ENCODE measurements at places on chromosomes 5 and 9. TPM values are rescaled to one million over a fixed set of nuclear protein-coding genes. Genes with fewer than 3 reads are reported as not detected.

CYFIP2 gene
- 239 TPM for total RNA-seq

- no peak for DNase-seq
- H3K27ac ChIP-seq = no peak overlapping the region
- no peaks in the 10 kb centered on the region for H3K36me3 ChIP-seq
- no peak overlapping the region for H3K4me3 ChIP-seq
Measured at GRCh38 chr9:3857673-3858072, 331.9 kb upstream of the RFX3 start.

GRCh38 chr9:16202221-16202620 lies 649.4 kb downstream of the CCDC171 start:
- no peaks in the 10 kb centered on the region for H3K27me3 ChIP-seq
- no peak for DNase-seq
- H3K36me3 ChIP-seq = no peaks in the 10 kb centered on the region
- no peaks in the 10 kb centered on the region for H3K4me1 ChIP-seq
- no peak overlapping the region for H3K27ac ChIP-seq

DNA sequence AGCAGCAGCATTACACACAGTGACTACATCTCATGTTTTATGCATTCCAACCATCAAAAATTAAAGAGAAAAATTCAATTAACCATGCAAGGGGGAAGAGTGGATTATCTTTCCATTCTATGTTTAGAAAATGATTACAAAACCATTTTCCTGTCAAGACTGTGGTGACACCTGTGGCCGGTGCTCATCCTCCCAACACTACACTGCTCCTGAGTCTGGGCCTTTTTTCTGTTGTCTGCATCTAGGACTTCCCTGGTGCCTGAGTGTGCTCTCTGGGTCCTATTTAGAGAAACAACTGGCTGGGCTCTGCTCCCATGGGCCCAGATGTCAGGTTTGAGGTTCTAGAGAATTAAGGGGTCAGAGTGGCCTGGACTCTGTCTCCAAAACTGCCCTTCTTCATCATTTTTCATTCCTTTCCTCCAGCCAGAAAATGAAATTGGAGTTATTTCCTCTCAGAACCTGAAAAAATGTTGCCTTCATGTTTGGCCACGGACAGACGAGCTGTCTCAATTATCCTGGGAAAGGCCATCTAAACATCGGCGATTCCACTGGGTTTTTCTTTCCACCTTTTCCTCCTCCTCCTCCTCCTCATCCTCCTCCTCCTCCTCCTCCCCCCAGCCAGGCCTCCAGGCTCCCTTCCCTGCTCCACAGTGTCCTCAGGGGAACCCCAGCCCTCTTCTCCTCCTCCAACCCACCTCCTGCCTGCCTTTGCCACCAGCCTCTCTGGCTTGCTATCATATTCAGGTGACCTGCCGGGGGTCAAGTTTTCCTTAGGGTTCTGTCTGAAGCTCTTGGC lies 11.4 kb upstream of the ARSI start:
- no peaks in the 10 kb centered on the region for H3K4me1 ChIP-seq
- no peak for DNase-seq
- no peaks in the 10 kb centered on the region for H3K27me3 ChIP-seq
- no peaks in the 10 kb centered on the region for H3K36me3 ChIP-seq

DNA sequence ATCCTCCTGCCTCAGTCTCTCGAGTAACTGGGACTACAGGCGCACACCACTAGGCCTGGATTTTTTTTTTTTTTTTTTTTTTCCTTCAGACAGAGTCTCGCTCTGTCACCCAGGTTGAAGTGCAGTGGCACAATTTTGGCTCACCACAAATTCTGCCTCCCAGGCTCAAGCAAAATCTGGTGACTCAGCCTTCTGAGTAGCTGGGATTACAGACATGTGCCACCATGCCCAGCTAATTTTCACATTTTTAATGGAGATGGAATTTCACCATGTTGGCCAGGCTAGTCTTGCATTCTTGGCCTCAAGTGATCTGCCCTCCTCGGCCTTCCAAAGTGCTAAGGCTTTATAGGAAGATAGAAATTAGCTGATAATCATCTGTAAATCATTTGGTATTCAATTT lies 43.9 kb downstream of the NSA2 start:
- H3K36me3 ChIP-seq = peaks cover 6% of the 10 kb centered on the region
- H3K27me3 ChIP-seq = no peaks in the 10 kb centered on the region
- DNase-seq = no peak
- H3K27ac ChIP-seq = no peak overlapping the region
- no peaks in the 10 kb centered on the region for H3K4me1 ChIP-seq

GRCh38 chr5:113489299-113489698 lies 1.0 kb upstream of the MCC start:
- no peak for DNase-seq
- peaks cover 17% of the 10 kb centered on the region for H3K4me1 ChIP-seq
- H3K27ac ChIP-seq = no peak overlapping the region
- no peak overlapping the region for H3K4me3 ChIP-seq

DNA sequence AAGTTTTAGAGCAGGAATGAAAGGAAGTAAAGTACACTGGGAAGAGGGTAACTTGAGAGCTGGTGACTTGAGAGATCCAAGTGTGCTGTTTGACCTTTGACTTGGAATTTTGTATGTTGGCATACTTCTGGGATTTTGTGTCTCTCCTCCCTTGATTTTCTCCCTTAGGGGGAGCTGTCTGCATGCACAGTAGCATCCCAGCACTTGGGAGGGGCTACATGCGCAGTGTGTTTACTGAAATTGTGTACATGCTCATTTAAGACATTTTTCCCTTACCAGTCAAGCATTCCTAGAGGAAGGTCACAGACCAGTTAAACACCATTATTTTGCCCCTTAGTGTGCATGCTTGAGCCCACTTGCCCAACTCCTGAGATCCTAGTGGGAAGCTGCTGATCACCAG lies 120.1 kb downstream of the ZNF622 start:
- no peak overlapping the region for H3K4me3 ChIP-seq
- H3K27me3 ChIP-seq = no peaks in the 10 kb centered on the region
- H3K27ac ChIP-seq = no peak overlapping the region

- H3K4me1 ChIP-seq = no peaks in the 10 kb centered on the region
- H3K27ac ChIP-seq = no peak overlapping the region
Measured at GRCh38 chr5:141529002-141529401, 40.1 kb downstream of the PCDHGC5 start.

DNA sequence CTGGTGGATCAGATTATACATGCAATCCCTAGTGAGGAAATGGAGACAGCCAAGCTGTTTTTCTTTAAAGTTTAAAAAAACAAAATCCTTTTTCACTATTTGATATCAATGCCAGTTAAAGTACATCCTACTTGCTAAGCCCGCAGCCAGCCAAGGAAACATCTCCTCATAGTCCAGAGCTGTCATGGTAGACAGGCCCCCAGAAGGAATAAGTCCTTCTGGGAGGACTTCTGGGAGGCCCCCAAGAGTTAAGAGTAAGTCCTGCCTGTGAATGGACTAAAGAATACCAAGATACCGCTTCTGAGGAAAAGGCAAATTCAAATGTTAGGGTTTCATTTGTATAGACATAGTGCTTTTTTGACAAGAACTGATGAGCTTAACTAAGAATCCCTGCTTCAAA lies 38.3 kb downstream of the MOCS2 start:
- no peak overlapping the region for H3K27ac ChIP-seq
- H3K27me3 ChIP-seq = no peaks in the 10 kb centered on the region
- no peaks in the 10 kb centered on the region for H3K4me1 ChIP-seq
- H3K36me3 ChIP-seq = no peaks in the 10 kb centered on the region
- no peak for DNase-seq
- no peak overlapping the region for H3K4me3 ChIP-seq

GRCh38 chr5:61023131-61023530 lies 78.1 kb downstream of the NDUFAF2 start:
- H3K4me3 ChIP-seq = no peak overlapping the region
- no peaks in the 10 kb centered on the region for H3K27me3 ChIP-seq
- no peak for DNase-seq
- no peak overlapping the region for H3K27ac ChIP-seq
- H3K4me1 ChIP-seq = no peaks in the 10 kb centered on the region

GPR150 gene
- 0.18 TPM for total RNA-seq

FGD3 gene
- 54.6 TPM for total RNA-seq

DNA sequence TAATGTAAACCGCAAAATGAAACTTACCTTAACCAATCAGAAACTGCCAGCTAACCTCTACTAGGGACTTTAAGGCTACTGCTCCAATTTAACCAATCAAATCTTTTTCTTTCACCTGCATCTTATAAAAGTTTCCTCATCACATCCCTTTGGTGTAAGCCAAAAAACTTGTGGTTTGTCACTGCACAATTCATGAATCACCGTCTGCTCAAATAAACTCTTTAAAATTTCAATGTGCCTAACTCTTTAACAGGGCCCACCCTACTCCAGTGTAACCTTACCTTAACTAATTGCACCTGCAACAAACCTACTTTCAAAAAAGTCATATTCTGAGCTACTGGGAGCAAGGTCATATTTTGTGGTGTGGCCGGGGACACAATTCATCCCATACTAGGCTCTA lies 172.2 kb upstream of the GRAMD2B start:
- no peaks in the 10 kb centered on the region for H3K4me1 ChIP-seq
- no peaks in the 10 kb centered on the region for H3K36me3 ChIP-seq
- no peak overlapping the region for H3K4me3 ChIP-seq
- no peak for DNase-seq

- H3K27ac ChIP-seq = no peak overlapping the region
- no peaks in the 10 kb centered on the region for H3K27me3 ChIP-seq
- H3K4me3 ChIP-seq = no peak overlapping the region
- no peaks in the 10 kb centered on the region for H3K4me1 ChIP-seq
Measured at GRCh38 chr9:111806259-111806658, 11.5 kb upstream of the SHOC1 start.

SEC61B gene
- 195 TPM for total RNA-seq

PCDHAC2 gene
- total RNA-seq = not detected

GRCh38 chr5:92309336-92309991 lies 926.3 kb upstream of the ARRDC3 start:
- no peak overlapping the region for H3K4me3 ChIP-seq
- no peaks in the 10 kb centered on the region for H3K36me3 ChIP-seq
- no peak for DNase-seq
- H3K4me1 ChIP-seq = no peaks in the 10 kb centered on the region

GRCh38 chr5:75611311-75612225 lies at the start of gene ANKDD1B:
Gene ANKDD1B, plus strand, starts transcription at chr5:75611453. Its CDS starts 182 bp downstream, at chr5:75611635.
- no peak within 1 kb of the TSS for H3K27ac ChIP-seq
- H3K27me3 ChIP-seq = no peaks in the 10 kb centered on the region
- no peaks in the 10 kb centered on the region for H3K36me3 ChIP-seq

DNA sequence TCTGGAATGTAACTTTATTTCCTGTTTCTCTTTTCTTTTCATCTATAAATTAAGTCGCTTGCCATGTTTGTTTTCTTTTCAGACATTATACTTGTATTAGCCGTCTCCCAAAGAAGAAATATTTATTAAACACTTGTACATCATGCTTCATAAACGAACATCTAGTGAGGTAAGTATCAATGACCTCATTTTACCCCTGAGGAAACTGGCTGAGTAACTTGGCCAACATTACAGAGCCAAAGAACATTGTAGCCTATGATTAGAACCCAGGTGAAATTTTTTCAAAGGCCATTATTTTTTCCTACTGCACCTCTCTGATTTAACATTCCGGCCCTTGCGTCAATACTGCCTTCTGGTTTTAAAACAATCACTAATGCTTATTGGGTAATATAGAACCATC lies 4.2 kb downstream of the FREM1 start:
- no peaks in the 10 kb centered on the region for H3K27me3 ChIP-seq
- H3K36me3 ChIP-seq = no peaks in the 10 kb centered on the region
- H3K27ac ChIP-seq = no peak overlapping the region
- no peak overlapping the region for H3K4me3 ChIP-seq
- no peak for DNase-seq

PRDM9 gene
- not detected for total RNA-seq

GRCh38 chr5:38734353-38734752 lies 111.5 kb upstream of the OSMR start:
- H3K36me3 ChIP-seq = no peaks in the 10 kb centered on the region
- no peaks in the 10 kb centered on the region for H3K27me3 ChIP-seq
- no peaks in the 10 kb centered on the region for H3K4me1 ChIP-seq
- H3K27ac ChIP-seq = no peak overlapping the region
- DNase-seq = no peak

- DNase-seq = no peak
- no peaks in the 10 kb centered on the region for H3K36me3 ChIP-seq
- no peak overlapping the region for H3K4me3 ChIP-seq
Measured at GRCh38 chr5:96595300-96596090, 66.7 kb upstream of the CAST start.

- DNase-seq = peak; percentile 83
- peak within 1 kb of the TSS; percentile 89 for H3K4me3 ChIP-seq
- H3K36me3 ChIP-seq = peaks cover 3% of the 10 kb centered on the region
- H3K4me1 ChIP-seq = peaks cover 52% of the 10 kb centered on the region
- H3K27me3 ChIP-seq = no peaks in the 10 kb centered on the region
- peak within 1 kb of the TSS; percentile 89 for H3K27ac ChIP-seq
Measured at GRCh38 chr5:131263648-131264450, at the start of gene CDC42SE2. Gene CDC42SE2, plus strand, starts transcription at chr5:131264053. Its CDS starts 95,441 bp downstream, at chr5:131359494.

PARP8 gene
- 58.4 TPM for total RNA-seq

DNA sequence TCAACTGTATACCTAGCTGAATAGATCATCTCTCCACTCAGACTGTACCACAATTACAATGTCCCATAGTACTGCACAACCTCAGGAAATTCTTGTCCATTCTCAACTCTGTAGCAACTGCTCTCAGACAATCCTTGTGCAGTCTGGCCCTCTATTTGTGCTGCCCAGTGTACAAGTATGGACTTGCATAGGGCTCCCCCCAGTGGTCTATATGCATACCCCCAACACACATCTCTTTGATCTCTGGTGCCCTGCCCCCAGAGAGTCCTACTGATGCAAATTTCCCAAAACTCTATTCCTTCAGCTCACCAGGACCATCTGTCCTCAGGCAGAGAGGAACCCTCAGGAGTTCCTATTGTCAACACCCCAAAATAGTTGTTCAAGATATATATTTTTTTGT lies 205.3 kb downstream of the SLCO4C1 start:
- no peak overlapping the region for H3K4me3 ChIP-seq
- no peaks in the 10 kb centered on the region for H3K4me1 ChIP-seq
- no peaks in the 10 kb centered on the region for H3K27me3 ChIP-seq
- DNase-seq = no peak
- no peaks in the 10 kb centered on the region for H3K36me3 ChIP-seq

DNA sequence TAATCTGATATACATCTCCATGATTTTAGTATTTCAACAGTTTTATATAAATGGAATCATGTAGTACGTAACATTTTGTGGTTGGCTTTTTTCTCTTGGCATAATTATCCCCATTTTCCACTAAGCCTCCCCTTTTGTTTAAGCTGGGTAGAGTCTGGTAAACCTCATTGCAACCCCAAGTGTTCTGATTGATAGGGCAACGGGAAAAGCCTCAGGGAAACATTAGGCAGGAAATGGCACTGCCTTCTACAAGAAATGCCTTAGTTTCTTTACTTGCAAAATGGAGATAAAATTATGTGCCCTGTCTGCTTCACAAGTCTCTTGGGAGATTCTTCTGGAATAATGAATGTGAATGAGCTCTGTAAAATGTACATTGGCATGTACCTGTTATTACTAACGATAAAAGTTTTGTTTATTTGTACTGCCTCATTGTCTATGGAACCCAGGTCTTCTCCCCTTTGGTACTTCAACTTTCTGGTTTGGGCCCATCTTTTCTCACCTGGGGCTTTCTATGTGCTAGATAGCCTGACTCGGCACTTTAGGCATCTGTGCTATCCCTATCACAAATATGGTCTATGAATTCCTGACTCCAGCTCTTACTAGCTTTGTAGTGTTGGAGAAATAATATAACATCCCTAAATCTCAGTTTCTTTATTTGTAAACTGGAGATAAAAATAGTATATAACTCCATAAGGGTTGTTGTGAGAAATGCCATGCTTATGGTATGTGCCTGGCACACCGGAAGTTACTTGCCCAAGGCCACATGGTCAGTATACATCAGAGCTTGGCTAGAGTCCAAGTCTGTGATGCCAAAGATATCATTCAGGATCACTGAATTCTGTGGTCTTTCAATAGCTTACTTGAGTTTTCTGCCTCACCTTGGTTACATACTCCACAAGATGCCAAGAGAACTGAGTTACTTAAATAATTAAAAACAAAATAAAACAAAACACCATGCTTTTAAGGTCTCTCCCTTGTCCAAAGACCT lies 48.2 kb upstream of the ZNF169 start:
- DNase-seq = no peak
- H3K36me3 ChIP-seq = no peaks in the 10 kb centered on the region
- no peaks in the 10 kb centered on the region for H3K4me1 ChIP-seq
- no peak overlapping the region for H3K27ac ChIP-seq

Measured in CD8-positive, alpha-beta memory T cell (primary cell).